ENCODE measurements at places on chromosomes 5 and 9.
A peak's percentile ranks its signal among the peaks of the same experiment; 100 is the strongest.

- DNase-seq: peak; percentile 33
Measured at GRCh38 chr9:129175825-129176633, 2.0 kb downstream of the IER5L start.

GRCh38 chr9:93599571-93600403, 23.4 kb downstream of the PHF2 start:
- no peak for DNase-seq

DNA sequence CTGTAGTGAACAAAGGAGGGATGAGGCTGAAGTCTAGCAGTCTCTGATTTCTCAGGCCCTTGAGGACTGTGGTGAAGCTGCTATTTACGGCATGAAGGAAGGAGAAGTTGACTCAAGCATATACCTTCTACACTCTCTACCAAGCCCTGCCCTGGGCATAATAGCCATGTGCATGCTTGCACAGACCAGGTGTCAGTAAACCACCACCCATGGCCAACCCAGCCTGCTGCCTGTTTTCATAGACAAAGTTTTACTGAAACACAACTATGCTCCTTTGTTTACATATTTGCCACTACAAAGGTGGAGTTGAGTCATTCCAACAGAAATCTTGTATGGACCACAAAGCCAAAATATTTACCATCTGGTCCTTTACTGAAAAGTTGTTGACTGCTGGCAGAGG, 126.9 kb downstream of the PAPPA start:
- DNase-seq: no peak

GRCh38 chr5:41763574-41763973, 106.7 kb downstream of the OXCT1 start:
- DNase-seq: no peak

DNA sequence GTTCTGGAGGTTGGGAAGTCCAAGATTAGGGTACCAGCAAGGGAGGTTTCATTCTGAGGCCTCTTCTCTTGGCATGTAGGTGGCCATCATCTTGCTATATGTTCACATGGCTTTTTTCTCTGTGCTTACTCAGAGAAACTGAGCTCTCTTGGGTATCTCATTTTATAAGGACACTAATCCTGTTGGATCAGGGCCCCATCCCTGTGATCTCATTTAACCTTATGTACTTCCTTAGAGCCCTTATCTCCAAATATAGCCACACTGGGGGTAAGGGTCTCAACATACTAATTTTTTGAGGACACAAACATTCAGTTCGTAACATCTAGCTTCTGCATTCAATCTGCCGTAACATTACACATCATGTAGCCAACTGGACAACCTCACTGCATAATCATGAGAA, 6.6 kb downstream of the DHX29 start:
- DNase-seq: no peak

DNA sequence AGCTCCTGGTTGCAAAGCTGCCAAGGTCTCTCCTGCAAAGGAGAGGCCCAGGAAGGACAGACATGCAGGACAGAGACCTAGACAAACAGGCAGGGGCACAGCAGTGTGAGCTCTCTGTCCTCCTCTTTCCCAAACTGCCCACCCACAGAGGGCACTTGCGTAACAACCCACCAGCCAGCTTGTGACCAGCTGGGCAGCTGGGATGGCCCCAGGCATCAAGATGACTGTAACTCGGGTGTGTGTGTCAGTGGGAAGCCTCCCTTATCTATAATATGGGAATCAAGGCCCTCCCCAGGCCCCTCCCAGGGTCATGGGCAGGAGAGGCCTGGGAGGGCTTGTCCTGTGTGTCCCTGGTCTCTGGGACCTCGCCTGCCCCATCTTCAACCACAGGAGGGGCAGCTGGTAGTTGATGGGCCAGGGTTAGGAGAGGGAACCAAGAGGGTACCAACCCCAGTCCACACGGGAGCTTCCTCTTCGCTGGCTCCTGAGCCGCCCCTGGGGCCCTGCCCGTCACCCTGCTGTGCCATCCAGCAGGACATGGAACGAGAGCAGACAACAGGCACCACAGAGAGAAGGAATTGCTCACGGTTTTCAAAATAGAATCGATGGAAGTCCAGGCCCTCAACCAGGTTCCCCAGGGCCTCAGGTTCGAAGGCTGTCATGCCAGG, 37.9 kb downstream of the SLC6A7 start:
- DNase-seq: no peak

DNA sequence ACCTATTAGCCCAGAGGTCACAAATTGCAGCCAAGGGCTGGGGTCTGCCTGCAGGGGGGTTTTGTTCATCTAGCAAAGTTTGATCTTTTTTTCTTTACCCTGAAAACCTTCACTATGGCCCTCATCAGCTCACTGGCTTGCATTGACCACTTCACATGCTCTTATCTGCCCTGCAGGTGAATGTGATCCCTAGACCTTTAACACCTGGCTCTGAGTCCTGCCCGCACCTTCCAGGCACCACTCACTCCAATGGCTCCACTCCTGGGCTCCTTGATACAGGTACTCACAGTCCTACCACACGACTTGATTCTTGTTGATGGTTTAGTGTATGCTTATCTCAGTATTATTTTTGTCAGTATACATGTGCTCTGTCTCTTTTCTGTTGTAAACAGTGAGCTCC, 92.5 kb downstream of the FEM1C start:
- no peak for DNase-seq

DNA sequence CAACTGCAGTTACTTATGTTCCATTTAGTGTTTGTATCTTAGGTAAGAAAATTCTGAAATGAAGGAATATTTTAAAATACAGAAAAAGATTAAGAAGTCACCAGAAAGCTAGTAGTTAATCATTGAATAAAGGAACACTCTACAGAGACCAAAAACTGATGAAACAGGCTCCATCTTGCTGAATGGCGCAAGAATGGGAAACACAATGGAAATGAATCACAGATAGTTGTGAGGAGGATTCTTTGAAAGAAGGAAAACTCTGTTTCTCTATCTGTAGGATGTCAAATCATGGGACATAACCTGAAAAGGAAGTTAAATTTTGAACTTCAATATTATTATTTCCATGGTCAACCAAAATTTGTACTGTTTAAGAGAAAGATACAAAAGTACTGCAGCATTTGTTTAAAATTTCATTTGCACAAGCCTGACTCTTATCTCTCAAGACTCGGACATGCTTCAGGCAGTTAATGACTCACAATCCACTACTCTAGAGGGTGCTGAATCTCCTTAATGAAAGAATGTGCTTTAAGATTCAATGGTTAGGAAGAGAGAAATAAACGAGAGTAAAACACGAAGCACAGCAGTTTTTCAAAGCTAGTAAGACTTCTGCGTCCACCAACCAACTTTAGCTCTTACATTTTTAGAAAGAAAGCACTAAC, 1064.4 kb upstream of the DMAC1 start:
- DNase-seq: no peak

DNA sequence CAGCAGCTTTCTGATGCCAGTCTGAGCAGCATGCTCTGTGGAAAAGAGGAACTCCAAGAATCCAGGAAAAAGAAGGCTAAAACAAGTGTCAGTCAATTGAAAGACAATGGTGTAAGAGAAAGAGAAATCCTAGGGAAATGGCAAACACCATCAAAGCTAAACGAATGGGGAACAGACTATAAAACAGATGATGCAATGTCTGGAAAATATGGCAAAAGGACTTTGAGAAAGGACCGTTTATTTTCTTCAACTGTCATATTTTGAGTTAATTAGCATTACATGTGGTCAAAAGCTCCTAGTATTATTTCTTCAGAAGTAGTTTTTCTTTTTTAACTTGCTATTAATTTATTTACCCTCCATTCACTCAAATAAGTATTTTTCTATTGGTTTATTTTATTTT, 465.2 kb downstream of the LRRC70 start:
- no peak for DNase-seq

DNA sequence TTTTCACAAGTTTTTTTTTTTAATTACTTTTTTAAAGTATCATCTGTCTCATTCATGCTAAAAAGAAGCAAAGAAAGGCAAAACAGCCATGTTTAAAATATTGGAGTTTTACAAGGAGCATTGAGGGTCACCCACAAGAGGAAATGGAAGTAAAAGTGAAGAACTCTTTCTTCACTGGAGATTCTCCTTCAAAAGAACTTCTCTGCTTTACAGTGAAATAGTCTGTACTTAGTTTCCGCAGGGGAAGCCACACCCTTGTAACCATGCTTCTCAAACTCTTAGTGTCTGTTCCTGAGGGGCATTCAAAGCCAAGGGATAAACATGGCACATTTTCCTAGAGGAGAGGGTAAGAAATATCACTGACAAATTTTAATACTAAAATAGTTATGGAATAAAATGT, 8.6 kb downstream of the C9orf72 start:
- DNase-seq: no peak

DNA sequence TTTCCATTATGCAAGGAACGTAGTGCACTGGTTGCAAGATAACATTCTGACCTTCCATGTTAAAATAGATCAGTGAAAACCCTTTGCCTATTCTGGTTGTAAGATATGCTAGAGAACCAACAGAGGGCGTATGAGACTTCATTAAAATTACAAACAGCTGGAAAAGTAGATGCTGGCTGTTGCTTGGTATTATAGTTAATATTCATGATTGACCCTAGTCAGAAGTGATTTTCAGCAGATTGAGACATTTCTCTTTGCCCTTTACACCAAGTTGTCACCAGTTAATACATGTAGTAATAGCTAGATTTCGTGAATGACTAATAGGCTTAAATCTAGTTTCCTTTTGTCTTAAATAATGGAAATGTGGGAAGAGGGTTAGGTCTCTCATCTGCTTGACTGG, 13.8 kb upstream of the FGF18 start:
- no peak for DNase-seq

- DNase-seq: no peak
Measured at GRCh38 chr5:73066466-73066865, 53.9 kb upstream of the TMEM171 start.

DNA sequence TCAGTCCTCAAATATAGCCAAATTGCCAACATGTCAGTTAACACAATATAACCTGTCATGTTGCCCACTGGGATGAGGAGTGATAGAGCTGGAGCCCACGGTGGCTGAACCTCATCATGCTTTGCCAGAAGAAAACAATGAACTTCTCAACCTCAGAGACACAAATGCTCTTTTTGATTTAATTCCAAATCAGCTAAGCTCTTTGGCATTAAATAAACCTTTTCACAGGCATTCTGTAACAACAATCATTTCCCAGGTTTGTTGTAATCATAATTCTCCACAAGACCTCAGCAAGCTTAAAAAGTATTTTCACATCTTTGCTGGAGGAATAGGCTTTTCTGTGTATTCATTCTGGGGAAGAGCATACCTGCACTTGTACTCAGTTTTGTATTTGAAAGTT, 830.9 kb downstream of the MAT2B start:
- DNase-seq: no peak

GRCh38 chr5:122880749-122881148, 35.3 kb downstream of the SNX24 start:
- no peak for DNase-seq

- no peak for DNase-seq
Measured at GRCh38 chr5:68494771-68495170, 279.2 kb downstream of the PIK3R1 start.

DNA sequence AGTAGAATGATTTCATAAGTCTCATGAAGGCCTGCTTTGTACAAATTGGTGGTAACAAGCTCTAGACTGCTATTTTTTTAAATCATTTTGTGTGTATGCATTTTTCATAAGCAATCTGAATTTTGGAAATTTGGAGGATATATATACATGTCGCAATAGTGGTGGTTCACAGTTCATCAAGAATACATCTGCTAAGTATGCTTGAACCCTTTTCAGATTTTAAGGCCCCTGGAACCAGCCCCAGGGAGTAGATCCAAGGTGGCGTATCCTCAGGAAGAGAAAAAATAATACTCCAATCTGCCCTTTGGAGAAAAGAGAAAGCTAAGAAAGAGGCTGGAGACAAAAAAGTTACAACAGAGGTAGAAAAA, 141.6 kb downstream of the HINT1 start:
- no peak for DNase-seq

GRCh38 chr5:133967124-133967523, 1.3 kb downstream of the C5orf15 start:
- DNase-seq: no peak

DNA sequence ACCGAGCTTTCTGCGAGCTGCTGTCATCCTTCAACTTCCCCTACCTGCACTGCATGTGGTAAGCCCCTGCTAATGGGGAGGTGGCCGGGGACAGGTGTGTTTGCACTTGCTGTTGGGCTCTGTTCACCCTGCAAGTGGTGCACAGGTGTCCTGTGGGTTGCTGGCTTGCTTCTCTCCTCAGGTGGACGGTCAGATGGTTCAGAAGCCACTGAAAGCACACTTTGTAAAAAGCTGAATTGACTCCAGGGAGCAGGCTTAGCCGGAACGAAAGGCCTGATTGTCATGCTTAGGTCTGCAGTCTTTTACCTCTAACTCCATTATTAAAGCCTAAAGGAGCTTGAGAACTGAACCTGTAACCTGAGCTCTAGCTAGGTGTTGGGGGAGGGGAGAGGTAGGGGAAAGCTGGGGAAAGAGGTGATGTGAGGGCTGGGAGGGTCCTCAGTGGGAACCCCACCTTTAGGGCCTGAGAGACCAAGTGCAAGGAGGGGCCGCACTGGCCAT, 37.6 kb downstream of the ACER2 start:
- no peak for DNase-seq

GRCh38 chr5:144421411-144421810, 250.7 kb downstream of the KCTD16 start:
- DNase-seq: no peak

DNA sequence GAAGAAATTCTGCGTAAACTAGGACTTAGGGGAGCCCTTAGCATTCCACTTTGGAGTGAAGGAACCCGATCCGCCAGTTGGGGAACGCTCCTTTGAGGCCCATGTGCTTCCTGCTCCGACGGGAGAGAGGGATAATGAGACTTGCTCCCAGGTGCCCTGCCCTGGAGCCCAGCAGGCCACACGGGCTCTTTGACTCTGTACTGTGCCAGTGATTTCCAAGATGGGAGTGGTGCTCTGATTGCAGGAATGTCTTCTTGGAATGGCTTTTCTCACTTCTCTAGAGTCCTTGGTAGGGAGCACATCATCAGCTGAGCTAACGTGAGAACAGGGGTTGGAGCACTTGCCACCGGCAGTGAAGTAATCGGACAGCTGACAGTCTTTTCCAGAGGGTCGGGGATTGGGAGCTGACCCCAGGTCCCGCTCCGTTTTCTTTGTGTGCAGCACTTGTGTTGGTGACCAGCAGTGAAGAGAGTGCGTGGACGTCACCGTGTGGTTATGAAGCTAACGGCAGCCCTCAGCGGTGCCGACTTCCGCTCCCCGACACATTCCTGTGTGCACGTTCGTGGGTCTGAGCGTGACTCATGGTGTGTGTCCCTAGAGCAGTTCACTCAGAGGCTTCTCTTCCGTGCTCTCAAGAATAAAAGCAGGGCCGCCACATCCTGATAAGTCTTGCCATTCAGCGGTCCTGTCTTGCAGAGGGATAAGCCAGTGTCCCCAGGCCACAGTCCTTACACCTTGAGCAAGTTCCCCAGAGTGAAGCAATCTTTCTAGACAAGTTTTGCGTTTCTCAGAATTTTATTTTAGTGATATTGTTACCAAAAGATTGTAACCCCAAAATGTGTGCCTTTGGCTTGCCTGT, 25.6 kb downstream of the ABL1 start:
- no peak for DNase-seq

DNA sequence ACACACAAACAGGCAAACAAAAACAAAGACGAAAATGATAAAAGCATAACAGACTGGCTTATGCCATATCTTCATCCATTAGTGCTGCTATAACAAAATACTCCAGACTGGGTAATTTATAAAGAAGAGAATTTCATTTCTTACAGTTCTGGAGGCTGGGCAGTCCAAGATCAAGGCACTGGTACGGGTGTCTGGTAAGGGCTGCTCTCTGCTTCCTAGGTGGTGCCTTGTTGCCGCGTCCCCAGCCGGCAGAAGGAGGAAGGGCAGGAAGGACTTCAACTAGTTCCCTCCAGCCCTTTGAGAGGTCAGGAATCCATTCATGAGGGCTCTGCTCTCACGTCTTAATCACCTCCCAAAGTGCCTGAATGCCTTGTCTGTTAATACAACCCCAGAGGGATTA, 122.6 kb downstream of the BOD1 start:
- DNase-seq: no peak
